GM23248 (cell line): ENCODE measurements at places on chromosomes 12 and 14. TPM values are rescaled to one million over a fixed set of nuclear protein-coding genes. Genes with fewer than 3 reads are reported as not detected.

GRCh38 chr14:93544212-93544611, 113.5 kb downstream of the UNC79 start:
- DNase-seq = no peak

- DNase-seq = no peak
Measured at GRCh38 chr12:72036393-72036792, 97.7 kb downstream of the TPH2 start.

MIP gene
- total RNA-seq = not detected in 2 replicates

C1R gene
- 51.1 and 52.2 TPM in 2 replicates for total RNA-seq

DNA sequence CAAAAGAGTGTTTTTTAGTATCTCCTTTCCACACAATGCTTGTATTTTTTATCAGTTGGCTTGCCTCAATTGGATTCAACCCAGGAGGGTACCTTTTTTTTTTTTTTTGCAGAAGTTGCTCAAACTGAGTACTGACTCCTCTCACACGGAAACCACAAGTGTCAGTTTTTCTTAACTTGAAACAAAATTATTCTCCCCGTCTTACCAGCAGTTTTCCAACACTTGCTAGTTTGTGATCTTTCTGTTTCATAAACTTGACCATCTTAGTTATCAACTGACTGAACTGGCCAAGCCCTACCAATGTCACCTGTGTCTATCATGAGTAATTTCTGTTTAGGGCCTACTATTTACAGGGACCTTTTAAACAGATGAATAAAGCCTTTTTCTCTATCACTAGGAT, 34.1 kb upstream of the ITPR2 start:
- DNase-seq = no peak

GRCh38 chr12:112226768-112227167, 101.4 kb downstream of the TRAFD1 start:
- no peak for DNase-seq

GRCh38 chr14:57412341-57412740, 22.0 kb downstream of the NAA30 start:
- DNase-seq = no peak

GRCh38 chr12:57825451-57825850, 6.9 kb upstream of the AVIL start:
- DNase-seq = no peak

- peak; percentile 34 for DNase-seq
Measured at GRCh38 chr14:94005324-94006073, 8.4 kb downstream of the CCDC197 start.

- DNase-seq = no peak
Measured at GRCh38 chr14:102690509-102691286, 86.6 kb upstream of the TRAF3 start.
